HepG2 (cell line): ENCODE measurements at places on chromosomes 3 and 15.

DNA sequence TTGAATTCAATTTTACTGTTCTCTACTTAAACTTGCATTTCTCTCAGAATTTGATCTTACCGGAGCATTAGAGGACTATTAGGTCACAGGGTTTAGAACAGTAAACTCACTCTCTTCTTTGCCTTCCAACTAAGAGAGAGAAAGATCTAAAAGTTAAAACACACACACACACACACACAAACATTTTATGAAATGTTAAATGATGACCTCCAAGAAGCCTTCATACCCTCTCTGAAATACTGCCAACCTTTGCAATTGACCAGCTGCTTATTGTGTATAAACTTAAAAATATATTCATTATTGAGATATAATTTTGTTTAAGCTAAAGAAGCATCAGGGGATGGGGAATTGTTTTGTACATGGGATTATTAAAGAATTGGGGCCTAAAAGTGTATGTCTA, 15.5 kb upstream of the NR2F2 start:
- DNase-seq: no peak

GRCh38 chr3:159907828-159908227, 80.8 kb upstream of the IL12A start:
- DNase-seq: no peak

- no peak for DNase-seq
Measured at GRCh38 chr3:139199421-139200010, 144.3 kb upstream of the MRPS22 start.

- DNase-seq: no peak
Measured at GRCh38 chr15:28942046-28942445, 56.3 kb downstream of the APBA2 start.

DNA sequence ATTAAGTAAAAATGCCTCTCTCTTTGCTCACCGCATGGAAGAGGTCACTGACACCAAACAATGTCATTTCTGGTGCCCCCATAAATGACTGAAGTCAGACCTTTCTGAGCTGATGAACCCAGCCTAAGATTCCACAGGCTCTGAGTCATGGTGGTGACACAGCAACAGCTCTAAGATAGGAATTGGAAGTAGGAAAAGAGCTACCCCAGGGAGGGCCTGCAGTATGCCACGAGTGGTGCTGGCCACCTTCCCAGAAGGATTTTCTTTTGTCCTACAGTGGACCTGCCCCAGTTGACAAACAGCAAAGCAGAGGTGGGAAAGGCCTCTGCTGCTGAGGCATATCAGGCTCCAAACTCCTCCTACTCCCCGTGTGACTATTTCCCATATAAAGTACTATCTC, 208.1 kb downstream of the MINAR1 start:
- peak; percentile 7 for DNase-seq

GRCh38 chr3:36193448-36193847, 186.9 kb upstream of the STAC start:
- no peak for DNase-seq

DNA sequence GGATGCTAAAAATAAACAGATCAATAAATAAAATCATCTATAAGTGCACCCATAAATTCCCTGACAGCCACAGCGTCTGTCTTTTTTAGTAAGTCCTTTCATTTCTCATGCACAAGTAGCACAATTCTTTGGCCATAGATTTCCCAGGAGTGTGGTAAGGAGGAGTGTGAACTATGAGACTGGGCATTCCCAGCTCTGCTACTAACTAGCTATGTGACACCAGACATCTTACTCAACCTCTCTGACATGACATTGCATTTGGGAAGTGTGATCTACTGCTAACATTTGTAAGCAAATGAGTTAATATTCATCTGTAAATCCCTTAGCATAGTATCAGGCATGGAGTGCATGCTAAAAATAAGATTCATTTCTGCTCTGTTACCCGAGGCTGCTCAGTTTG, 301.7 kb downstream of the NTRK3 start:
- no peak for DNase-seq

GRCh38 chr3:182989566-182989965, 9.2 kb upstream of the DCUN1D1 start:
- DNase-seq: no peak

DNA sequence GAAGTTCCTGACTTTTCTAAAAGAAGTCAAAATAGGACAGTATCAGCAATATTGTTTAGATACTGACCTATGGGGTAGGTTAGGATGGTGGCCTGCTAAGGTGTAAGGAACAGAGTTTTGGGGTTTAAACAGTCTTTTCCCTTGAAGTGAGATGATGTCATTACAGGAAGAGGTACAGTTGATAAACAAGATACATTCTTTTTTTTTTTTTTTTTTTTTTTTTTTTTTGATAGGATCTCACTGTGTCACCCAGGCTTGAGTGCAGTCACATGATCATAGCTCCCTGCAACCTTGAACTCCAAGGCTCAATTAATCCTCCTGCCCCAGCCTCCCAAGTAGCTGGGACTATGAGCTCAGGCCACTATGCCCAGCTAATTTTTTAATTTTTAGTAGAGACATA, 33.3 kb downstream of the SLC25A36 start:
- no peak for DNase-seq

- no peak for DNase-seq
Measured at GRCh38 chr15:80643431-80643951, 51.6 kb upstream of the ABHD17C start.

DNA sequence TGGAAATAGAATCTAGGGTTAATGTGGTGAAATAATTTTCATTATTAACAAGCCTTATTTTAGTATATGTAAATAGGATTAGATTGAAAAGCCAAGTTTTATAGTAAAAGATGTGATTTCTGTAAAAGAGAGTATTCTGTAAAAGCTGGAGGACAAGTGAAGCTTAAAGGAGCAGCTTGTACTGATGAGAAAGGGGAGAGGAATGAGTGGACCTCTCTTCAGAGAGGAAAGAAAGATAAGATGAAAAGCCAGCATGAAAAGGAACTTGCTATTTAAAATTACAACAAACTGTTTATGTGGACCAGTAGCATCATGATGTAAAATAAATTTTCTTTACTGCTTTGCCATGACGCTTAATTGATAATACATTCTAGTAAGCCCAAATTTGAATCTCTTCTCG, 18.5 kb downstream of the ALCAM start:
- no peak for DNase-seq
